ENCODE measurements at places on chromosomes 13 and 19.

- no peak for DNase-seq
These were observed 47.5 kb upstream of the LSM14A start for GRCh38 chr19:34124828-34125227.

DNA sequence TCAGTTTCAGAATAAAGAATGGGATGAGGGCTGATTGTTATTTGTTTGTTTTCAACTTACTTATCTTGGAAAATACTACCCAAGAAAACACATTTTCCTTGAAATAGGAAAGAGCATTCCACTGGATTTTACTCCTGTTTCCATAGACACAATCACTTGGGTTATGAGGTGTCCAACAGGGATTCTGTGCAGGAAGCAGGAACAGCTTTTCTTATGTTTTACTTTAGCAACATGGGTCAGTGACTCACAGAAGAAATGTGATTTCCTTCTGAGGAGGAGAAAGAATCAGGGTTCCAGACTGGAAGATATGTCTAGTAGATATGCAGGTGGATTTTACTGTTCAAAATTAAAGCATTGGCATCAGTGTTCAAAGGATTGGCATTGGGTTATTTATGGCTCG is 180.8 kb upstream of the GPC6 start:
- no peak for DNase-seq

- DNase-seq: no peak
These were observed at the start of gene NPAS1 for GRCh38 chr19:47019431-47020041. Gene NPAS1, plus strand, starts transcription at chr19:47019837. Its CDS starts 1,211 bp downstream, at chr19:47021048.

- DNase-seq: no peak
These were observed 15.7 kb downstream of the TMEM143 start for GRCh38 chr19:48348045-48348444.

DNA sequence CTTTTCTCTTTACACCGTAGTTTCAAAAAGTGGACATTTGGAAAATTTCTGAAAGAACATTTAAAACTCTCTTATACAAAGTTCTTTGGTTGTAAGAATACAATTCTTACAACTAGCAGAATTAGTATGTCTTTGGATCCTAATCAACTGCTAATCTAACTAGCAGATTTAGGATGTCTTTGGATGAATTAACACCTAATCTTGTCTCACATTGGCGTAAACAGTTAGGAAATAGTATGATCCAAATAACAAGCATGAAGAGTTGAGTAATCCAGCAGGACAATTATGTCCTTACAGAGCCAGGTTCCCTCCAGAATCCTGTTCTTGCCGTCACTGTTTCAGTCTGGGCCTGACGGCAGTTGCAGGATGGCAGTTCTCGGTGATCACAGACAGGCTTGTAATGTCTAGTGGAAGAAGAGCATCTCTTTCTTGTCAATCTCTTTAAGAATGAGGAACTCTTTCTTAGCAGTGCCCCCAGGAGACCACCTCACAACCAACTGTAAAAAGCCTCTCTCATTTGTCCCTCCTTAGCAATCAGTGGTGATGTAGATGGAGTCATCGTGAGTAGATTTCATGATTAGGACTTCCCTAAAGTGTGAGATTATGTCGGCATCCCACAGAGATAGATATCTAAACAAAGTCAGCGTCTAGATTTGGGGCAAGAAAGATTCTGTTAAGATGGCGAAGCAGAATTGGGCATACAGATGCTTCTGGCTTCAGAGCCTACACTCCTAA is 5.7 kb upstream of the TNFSF13B start:
- DNase-seq: no peak

DNA sequence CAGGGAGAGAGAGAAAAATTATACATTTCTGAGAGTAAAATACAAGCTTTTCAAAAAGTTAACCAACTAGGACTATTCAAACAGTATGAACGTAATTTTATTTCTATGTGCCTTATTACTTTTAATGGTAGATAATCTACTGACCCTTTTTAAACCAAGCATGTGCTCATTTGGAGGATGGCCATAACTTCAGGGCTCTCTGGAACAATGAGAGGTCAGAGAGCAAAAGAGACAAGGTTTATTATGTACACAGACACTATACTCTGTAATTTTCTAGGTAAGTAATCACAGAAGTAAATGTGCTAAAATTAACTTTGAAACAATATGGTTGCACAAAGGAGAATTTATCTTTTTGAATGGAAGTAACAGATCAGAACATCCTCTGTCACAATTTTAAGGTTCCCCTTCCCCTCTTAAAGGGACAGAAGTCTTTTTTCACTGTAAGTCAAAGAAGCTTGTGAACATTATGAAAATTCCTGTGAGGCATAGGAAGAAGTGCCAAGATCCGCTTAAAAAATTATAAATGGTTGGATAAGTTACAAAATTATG is 1.0 kb downstream of the POSTN start:
- DNase-seq: no peak

DNA sequence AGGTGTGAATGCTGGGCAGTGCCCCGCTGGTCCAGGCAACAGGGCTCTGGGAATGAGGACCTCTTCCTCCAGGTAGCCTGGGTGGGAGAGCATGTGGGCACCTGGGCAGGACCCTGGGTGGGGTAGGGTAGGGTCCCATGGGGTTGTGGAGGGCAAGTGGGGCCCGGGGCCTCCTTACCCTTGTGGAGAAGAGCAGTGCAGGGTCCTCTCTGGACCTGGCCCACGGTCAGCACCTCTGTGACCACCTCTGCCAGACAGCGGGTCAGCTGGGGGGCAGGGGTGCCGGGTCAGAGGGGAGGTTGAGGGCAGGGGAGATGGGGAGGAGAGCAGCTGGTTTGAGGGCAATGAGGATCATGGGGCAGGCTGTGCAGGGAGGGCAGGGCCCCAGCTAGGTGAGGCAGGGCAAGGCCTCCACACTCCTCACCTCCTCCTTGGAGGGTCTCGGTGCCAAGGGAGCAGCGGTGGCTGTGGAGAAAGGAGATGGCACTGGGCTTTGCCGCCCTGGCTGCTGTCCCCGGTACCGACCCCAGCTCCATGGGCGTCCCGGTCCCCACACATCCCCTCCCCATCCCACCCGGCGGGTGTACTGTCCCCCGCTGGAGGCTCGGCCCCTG is 491 bp downstream of the CCER2 start:
- no peak for DNase-seq

DNA sequence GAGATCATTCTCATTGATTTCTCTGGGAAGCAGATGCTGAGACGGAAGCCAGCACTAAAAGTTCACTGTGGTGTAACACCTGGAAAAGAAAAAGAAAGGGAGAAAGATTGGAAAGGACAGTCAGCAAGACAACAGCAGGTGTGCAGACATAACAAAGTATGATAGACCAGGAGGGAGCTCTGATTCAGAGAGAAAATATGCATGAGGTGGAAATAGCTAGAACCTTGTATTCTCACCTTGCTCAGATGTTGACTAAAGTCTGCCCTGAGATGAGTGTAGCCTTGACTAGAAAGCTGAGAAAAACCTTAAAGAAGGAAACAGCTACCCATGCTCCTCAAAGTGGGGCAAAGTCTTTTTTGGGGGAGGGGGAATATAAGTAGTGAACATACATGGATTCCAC is 1711.8 kb downstream of the EFNB2 start:
- no peak for DNase-seq

DNA sequence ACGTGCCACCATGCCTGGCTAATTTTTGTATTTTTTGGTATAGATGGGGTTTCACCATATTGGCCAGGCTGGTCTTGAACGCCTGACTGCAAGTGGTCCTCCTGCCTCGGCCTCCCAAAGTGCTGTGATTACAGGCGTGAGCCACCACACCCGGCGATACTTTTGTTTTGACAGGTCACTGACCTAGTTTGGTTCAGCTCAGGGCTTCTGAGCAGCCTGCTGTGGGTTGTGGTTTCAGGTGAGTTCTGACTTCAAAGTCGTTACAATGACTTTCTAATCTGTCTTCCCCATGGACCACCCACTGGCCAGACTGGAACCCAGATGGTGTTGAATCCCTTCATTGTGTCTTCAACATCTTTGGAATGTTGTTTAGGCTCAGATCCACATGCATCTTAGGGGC is 73.8 kb downstream of the TRPM4 start:
- no peak for DNase-seq

DNA sequence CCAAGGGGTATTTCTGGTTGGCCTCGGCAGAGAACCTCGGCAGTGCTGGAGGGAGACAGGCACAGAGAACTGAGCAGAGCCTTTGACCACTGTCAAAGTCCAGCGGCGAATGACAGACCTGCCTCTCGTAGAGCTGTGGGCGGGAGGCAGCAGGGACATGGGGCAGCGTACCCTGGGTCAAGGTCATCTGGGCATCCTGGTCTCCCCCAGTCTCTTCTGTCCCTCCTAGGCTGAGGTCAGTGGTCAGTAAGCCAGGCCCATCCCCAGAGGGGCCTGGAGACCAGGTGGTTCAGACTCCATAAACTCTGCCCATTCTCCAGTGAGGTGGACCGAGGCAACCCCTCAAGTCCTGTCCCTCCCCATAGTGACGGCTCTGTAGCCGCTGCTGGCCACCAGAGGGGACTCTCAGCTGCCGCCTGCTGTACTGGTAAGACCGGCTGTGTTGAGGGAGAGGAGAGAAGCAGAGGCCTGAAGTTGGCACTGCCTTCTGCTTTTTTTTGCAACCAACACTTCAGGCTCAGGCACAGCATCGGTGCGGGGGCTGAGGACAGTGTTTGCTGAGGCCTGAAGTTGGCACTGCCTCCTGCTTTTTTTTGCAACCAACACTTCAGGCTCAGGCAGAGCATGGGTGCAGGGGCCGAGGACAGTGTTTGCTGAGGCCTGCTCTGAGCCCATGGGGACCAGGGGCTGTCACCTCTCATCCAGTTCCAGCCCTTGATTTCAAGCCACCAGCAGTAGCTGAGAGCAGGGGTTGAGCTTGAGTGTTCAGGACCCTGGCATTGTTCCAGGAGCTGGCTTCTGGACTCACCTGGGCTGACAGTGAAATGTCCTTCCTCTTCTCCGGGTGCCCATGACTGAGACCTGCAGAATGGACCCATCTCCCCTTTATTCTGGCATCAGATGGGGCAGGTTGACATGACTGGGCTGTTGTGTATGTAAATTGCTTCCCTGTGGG is at the start of gene PGLYRP2:
TSS of gene PGLYRP2 (minus strand) at position 111 of the 955 bp plus-strand sequence. CDS start 130 bp downstream, outside the sequence.
- DNase-seq: no peak

GRCh38 chr13:83876546-83876945 is 5.7 kb downstream of the SLITRK1 start:
- DNase-seq: no peak

DNA sequence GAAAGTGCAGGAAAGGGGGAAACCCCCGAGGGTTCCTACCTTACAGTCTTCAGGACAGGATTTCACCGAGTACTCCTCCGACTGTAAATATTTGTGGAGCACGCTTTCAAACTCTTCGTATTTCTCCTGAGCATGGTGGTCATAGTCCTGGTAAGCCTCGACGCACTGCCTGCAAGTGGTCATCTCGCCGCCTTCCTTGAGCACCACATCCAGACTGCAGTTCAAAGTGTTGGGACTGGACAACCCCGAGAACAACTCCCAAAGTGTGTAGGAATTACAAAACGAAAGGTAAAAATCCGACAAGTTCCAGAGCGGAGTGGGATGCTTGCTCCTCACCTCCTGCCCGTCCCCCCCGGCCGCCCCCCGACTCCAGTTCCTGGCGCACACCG is 349.7 kb downstream of the LIG4 start:
- DNase-seq: no peak

DNA sequence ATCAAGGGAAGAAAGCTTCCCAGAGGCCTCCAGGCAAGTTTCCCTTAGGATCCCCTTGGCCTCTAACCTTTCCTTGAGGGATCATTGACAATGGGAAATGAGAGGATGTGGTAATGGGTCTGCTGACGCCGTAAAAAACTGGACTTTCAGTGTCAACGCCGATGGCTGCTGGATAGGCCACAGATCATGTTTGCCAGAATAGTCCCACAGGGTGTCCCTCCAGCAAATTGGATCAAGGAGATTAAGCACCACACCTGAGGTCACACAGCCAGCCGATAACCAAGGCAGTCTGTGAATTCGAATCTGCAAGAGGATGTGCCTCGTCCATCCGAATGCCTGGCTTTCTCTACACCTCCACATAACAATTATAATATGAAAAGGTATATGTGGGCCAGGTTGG is 17.6 kb downstream of the BCAT2 start:
- DNase-seq: no peak

GRCh38 chr13:43935878-43936277 is 56.2 kb downstream of the LACC1 start:
- no peak for DNase-seq

- no peak for DNase-seq
These were observed 1.3 kb downstream of the MAN2B1 start for GRCh38 chr19:12665281-12665573.

DNA sequence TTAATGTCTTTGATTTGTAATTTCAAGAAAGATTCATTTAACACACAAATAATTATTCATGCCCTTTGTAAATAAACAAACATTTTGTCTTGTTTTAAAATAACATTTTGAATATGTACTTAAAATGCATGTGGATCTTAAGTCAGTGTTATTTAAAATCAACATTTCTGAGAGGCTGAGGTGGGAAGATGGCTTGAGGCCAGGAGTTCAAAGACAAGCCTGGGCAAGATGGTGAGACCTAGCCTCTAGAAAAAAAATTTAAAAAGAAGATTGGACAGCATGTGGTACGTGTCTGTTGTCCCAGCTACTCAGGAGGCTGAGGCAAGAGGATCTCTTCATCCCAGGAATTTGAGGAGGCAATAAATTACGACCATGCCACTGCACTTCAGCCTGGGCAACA is 1268.2 kb downstream of the SLITRK1 start:
- DNase-seq: no peak

GRCh38 chr13:112977525-112977924 is 8.5 kb downstream of the MCF2L start:
- DNase-seq: no peak

- DNase-seq: no peak
These were observed 58.7 kb upstream of the KLF5 start for GRCh38 chr13:73000027-73000674.

- DNase-seq: no peak
These were observed 454 bp downstream of the BLVRB start for GRCh38 chr19:40465025-40465556.
